ENCODE measurements at places on chromosomes 6 and 20.
A peak's percentile ranks its signal among the peaks of the same experiment; 100 is the strongest.

GRCh38 chr6:120558294-120558693 lies 776.0 kb downstream of the TBC1D32 start:
- no peak for DNase-seq

GRCh38 chr20:22579711-22580697 lies 4.4 kb downstream of the FOXA2 start:
- no peak for DNase-seq

GRCh38 chr20:35630636-35631035 lies 15.0 kb downstream of the SPAG4 start:
- no peak for DNase-seq

GRCh38 chr20:21632735-21633053 lies 72.8 kb upstream of the PAX1 start:
- DNase-seq: no peak

DNA sequence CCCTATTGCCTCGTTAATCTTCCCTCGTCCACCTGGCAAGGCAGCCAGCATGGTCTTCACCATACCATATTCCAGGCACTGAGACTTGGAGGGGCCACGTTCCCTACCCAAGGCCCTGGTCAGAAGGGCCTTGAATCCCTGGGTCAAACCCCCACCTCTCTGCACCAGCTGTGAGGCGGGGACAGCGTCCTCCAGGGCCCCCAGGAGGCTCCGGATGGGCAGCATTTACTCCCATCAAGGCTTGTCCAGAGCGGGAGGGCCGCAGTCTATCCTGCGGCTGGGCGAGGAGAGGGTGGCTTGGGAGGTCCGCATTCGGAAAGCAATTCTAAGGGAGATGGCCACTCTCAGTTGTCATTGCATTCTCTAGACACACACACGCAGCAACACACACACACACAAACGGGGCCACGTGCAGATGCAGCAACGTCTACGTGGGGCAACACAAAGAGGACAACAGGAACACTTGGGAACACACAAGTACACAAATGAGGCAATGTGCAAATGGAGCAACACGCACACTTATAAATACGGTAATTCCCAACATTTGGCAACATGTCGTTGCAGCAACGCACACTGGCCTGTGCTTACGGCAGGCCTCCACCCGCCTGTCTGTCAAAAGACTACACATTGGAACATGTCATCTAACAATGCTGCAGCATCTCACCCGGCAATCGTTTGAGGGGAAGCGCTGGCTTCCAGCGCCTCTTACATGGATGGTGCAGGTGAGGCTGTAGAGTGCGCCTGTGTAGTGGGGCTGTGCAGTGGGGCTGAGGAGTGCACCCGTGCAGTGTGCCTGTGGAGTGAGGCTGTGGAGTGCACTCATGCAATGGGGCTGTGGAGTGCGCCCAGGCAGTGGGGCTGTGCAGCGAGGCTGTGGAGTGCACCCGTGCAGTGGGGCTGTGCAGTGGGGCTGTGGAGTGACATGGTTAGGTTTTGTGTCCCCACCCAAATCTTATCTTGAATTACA lies 12.9 kb upstream of the NTSR1 start:
- no peak for DNase-seq

DNA sequence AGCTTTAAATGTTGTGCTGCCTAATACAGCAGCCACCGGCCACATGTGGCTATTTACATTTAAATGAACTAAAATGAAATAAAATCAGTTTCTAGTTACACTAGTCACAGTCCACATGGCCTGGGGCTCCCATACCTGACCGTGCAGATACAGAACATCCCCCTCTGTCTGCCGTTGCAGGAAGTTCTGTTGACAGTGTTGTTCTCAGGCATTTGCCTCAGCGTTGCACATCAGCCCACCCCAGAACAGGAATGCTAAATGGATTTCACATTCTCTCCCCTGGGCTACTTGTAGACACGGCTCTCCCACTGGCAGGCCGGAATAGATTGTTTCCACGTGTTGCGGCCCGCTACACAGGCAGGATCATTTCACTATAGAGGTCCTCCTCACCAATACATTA lies 26.3 kb downstream of the JAG1 start:
- DNase-seq: no peak

GRCh38 chr6:72382602-72383529 lies 239.0 kb upstream of the KCNQ5 start:
- DNase-seq: no peak

DNA sequence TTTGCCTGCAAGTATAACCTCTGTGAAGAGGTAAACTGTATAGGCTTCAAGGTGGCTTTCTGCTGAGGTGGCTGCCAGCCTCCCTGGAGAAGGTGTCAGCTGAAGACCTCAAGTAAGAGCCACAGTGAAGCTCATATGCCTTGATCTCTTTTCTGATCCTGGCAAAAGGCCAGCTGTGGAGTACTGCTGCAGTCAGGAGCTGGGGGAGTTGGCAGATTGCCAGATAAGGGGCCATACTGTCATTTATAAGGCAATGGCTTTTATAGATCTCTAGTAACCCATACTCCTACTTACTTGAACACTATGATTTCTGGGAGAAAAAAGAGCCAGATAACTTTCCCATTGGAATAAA lies 8.8 kb upstream of the CEP85L start:
- no peak for DNase-seq

DNA sequence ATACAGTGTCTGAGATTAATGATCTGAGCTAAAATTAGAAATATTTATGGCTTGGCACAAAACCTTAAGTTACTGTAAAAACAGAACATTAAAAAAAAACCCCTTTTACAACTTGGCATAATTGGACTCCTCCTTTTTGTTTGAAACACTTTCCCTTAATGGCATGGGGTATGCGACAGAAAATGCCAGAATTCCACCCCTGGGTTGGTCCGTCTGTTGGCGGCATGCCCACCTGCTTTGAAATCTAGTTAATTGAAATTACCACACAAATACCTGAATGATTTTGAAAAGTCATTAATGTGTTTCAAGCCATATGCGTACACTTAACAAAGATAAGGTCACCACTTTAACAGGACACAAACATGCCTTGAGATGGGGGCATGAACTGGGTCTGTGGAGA lies 175.1 kb upstream of the FOXQ1 start:
- DNase-seq: no peak

- DNase-seq: no peak
Measured at GRCh38 chr20:63890616-63891015, 4.3 kb upstream of the DNAJC5 start.

GRCh38 chr20:5030348-5031205 lies 29.3 kb upstream of the SLC23A2 start:
- DNase-seq: no peak

DNA sequence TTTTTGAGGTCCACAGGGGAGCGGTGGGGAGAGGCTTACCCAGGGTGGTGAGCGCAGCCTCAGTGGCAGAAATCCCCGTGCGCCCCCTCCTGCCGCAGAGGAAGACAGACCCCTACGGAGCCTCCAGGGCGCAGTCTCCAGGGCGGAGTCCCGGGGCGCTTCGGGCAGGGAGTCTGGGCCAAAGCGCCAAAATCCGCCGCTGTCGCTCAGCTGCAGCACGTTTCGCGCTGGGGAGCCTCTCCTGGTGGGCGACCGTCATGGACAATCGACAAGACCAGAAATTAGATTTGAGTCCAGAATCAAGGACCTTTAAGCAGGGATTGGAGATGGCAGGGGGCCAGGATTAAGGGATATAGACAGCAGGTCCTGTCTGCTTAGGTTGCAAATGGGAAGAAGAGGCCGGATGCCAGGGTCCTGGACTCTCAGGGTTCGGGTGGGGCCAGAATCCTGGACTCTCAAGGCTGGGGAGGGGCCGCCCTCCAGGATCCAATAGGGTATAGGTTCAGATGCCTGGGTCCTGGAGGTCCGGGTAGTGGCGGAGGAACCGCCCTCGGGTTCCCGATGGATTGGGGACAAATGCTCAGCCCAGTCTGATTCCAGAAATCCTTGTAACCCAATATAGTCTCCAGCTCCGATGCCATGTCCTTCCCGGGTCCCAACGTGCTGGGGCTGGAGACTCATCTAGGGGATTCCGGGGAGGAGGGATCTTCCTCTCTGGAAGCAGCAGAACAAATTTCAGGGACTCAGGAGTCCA lies 7.9 kb upstream of the HLA-E start:
- no peak for DNase-seq

- no peak for DNase-seq
Measured at GRCh38 chr6:169252505-169253189, 999 bp downstream of the THBS2 start.

DNA sequence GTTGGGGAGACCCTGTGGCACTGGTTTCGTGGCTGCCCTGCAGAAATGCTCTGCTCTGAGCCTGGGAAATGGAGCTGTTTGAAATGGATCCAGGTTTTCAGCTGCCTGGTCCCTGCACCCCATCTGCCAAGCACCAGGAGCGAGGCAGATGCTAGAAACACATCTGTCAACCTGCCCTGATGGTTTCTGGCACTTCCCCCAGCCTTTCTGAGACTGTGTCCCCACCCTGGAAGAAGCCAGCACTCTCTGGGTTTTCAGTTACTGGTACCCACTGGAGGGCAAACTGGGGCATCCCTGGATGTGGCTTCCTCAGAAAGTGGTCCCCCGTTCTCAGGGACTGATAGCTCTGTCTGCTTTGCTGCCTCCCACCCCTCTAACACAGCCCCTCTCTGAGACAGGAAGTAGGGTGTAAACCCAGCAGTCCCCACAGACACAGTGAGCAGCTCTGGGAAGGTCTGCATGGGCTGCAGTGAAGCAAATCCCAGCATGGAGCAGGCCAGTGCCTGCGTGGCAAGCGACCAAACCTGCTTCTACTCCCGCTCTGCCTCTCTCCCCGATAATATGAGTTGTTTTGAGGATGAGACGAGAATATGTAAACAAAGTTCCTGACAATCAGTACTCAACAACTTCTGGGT lies 54.2 kb upstream of the MAFB start:
- no peak for DNase-seq

GRCh38 chr6:118705544-118706491 lies 54.4 kb upstream of the CEP85L start:
- peak; percentile 55 for DNase-seq

DNA sequence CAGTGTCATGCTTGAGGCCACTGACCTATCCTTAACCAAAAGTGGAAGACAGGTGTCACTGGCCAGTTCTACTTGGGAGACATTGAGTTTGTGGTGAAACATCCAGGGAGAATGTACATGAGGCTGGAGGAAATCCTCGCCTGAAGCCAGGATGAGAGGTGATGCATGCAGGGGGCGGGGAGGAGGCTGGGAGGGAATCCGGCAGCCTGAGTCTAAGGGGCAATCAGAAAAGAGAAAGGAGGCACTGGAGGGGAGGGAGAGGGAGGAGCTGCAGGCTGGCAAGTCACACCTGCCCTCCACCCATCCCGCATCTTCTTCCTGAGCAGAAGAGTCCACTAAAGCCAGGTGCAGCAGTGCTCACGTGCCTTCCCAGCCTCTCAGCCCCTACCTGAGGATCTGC lies 14.9 kb upstream of the DDO start:
- no peak for DNase-seq

All from epithelial cell of proximal tubule (primary cell).